Esophagus muscularis mucosa (tissue), 4 donors: ENCODE measurements at places on chromosomes 2 and 18. TPM values are rescaled to one million over a fixed set of nuclear protein-coding genes. Genes with fewer than 3 reads are reported as not detected.

The VAMP8 gene
- 4.8 TPM for total RNA-seq

The STARD6 gene
- total RNA-seq, result not detected

The NFATC1 gene
- total RNA-seq, result 18.1 TPM

The SCN7A gene
- 109 TPM for total RNA-seq

The ZSWIM2 gene
- total RNA-seq, result not detected

DNA sequence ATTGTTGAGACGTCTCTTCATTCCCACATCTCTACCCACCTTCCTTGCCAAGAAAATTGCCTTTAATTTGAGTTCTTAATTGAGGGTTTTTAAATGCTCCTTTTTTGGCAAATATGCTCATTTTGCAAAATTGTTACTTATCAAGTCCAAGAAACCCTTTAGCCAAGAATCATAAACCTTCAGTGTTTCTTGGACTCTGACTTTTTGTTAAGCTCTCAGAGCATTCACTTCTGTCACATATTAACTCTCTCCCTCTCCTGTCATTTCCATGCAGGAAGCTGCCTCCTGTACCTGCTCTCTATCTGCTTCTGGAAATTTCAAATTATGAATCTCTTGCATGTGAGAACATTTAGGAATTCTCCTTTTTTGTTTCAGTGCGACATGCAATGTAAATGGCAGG lies 100.0 kb upstream of the PIEZO2 start:
- H3K4me3 ChIP-seq, result no peak overlapping the region
- H3K27ac ChIP-seq, result no peak overlapping the region
- no peaks in the 10 kb centered on the region for H3K4me1 ChIP-seq
- no peaks in the 10 kb centered on the region for H3K36me3 ChIP-seq

GRCh38 chr2:183113630-183114029 lies 10.6 kb upstream of the NUP35 start:
- no peak overlapping the region for H3K27ac ChIP-seq
- H3K4me3 ChIP-seq, result no peak overlapping the region
- H3K27me3 ChIP-seq, result no peaks in the 10 kb centered on the region
- no peaks in the 10 kb centered on the region for H3K36me3 ChIP-seq
- no peaks in the 10 kb centered on the region for H3K4me1 ChIP-seq
- no peak for DNase-seq

GRCh38 chr2:160464017-160464416 lies 29.6 kb downstream of the RBMS1 start:
- H3K27ac ChIP-seq, result no peak overlapping the region
- H3K36me3 ChIP-seq, result no peaks in the 10 kb centered on the region
- H3K27me3 ChIP-seq, result no peaks in the 10 kb centered on the region
- no peak overlapping the region for H3K4me3 ChIP-seq
- no peak for DNase-seq

DNA sequence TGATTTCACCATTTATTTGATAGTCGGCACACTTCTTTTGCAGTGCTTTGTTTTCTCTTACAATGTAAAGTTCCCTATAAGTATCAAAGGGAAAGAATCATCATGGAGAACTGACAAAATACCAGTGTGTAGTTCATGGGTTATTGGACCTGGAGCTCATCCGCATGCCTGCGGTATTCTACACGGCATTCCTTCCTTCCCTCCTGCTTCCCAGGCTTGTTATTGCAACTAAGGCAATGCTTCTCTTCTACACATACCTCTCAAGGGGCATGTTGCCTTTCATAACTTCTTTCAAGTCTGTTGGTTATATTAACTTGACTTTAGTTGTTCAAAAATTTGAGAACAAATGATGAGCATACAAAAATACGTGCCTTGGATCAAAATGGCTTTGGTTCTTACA lies 24.3 kb upstream of the FAP start:
- no peaks in the 10 kb centered on the region for H3K4me1 ChIP-seq
- H3K27ac ChIP-seq, result no peak overlapping the region
- no peak for DNase-seq
- no peaks in the 10 kb centered on the region for H3K27me3 ChIP-seq
- H3K4me3 ChIP-seq, result no peak overlapping the region

DNA sequence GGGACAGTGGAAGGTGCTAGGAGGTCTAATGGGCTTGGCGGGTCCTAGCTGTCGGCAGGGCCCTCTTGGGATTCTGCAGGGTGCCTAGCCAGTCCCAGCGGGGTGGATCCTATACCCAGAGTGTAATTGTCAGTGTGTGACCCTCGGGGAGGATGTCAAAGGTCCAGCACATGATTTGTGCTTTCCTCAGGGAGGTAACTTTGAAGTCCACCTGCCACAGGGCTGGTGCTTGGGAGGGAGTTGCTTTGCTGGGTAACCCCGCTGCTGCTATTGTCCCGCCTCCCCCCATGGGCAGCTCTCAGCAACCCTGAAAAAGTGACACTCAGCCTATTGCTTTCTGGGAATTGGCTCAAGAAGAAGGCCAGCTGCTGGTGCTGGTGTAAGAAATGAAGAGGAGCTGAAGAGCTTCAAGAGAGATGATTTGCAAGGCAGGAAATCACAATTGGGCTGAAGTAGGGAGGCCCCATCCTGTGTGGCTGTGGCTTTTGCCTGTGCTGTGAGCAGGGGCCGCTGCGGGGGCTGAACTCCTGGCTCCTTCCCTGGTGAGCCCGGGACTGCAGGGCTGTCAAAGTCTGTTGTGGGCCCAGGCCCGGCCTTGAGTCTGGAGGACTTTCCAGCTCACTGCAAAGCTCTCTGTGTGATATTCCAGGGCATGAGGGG lies 36.4 kb downstream of the EMILIN2 start:
- no peaks in the 10 kb centered on the region for H3K27me3 ChIP-seq
- no peaks in the 10 kb centered on the region for H3K36me3 ChIP-seq
- peaks cover 13% of the 10 kb centered on the region for H3K4me1 ChIP-seq

DNA sequence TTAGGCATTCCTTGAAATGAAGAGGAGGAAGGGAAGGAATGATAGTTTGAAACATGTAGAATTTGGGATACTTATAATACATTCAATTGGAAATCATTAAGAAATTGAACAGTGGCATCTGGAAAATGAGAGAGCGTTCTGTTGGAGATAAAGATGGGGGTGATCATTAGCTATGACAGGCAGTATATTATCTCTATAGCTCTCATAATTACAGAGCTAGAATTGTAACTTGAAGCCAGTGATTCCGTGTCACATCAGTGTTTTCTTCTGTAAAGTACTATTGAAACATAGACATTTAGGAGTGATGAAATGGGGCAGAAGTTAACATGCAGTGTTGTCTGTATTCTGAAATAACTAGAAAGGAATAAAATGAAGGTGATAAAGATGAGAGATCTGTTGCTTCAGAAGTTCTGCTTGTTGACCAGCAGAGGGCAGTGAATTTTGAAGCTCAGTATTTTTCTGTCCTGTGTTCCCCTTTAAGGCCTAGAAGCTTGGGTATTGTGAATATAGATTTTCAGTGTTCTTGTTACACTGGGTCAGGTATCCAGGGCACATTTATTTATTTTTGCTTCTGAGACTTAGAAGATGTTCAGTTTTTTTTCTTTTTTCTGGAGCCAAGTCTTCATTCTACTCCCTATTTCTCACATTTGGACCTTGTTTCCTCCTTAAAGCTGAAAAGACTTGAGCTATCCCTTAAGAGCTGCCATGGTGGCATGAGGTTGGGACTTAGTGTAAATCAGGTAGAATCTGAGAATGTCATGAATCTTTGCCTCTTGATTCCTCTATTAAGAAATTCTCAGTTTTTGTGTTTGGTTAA lies 157.4 kb downstream of the TAF4B start:
- DNase-seq, result no peak
- H3K27ac ChIP-seq, result no peak overlapping the region
- no peaks in the 10 kb centered on the region for H3K27me3 ChIP-seq
- no peaks in the 10 kb centered on the region for H3K36me3 ChIP-seq
- peaks cover 13% of the 10 kb centered on the region for H3K4me1 ChIP-seq

GRCh38 chr2:159720676-159721075 lies 8.4 kb downstream of the MARCHF7 start:
- H3K36me3 ChIP-seq, result peaks cover 39% of the 10 kb centered on the region
- H3K4me3 ChIP-seq, result no peak overlapping the region
- peaks cover 71% of the 10 kb centered on the region for H3K4me1 ChIP-seq
- no peaks in the 10 kb centered on the region for H3K27me3 ChIP-seq
- DNase-seq, result no peak

- no peak overlapping the region for H3K4me3 ChIP-seq
- H3K27me3 ChIP-seq, result no peaks in the 10 kb centered on the region
- H3K4me1 ChIP-seq, result peaks cover 65% of the 10 kb centered on the region
- no peaks in the 10 kb centered on the region for H3K36me3 ChIP-seq
- no peak overlapping the region for H3K27ac ChIP-seq
These were observed 77.7 kb downstream of the TGOLN2 start for GRCh38 chr2:85250045-85250444.
